Fibroblast of skin of scalp (primary cell): ENCODE measurements at places on chromosomes 3 and 15.

- no peak for DNase-seq
Measured at GRCh38 chr3:170458285-170458684, 39.6 kb downstream of the CLDN11 start.

DNA sequence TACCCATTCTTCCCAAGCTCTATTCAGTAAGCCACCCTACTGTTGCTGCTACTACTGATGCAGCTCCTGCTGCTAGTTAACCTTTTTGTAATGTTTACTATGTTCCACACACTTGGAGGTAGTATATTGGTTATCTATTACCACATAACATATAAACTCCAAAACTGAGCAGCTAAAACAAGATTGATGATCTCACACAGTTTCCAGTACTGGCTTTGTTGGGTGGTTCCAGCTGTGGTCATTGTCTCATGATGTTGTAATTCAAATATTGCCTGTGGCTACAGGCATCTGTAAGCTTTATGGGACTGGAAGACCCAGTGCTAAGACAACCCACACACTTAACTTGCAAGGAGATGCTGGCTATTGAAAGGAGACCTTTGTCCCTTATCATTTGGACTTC is 556.2 kb upstream of the SUCLG2 start:
- DNase-seq = no peak

GRCh38 chr3:9653565-9654248 is 4.4 kb downstream of the MTMR14 start:
- no peak for DNase-seq

- no peak for DNase-seq
Measured at GRCh38 chr15:90300541-90300940, 35.1 kb downstream of the NGRN start.

GRCh38 chr3:188578576-188579363 is 424.8 kb downstream of the LPP start:
- peak; percentile 86 for DNase-seq

- DNase-seq = no peak
Measured at GRCh38 chr3:177424521-177424920, 227.2 kb upstream of the TBL1XR1 start.

GRCh38 chr3:115698851-115699591 is 75.7 kb downstream of the GAP43 start:
- DNase-seq = peak; percentile 67

DNA sequence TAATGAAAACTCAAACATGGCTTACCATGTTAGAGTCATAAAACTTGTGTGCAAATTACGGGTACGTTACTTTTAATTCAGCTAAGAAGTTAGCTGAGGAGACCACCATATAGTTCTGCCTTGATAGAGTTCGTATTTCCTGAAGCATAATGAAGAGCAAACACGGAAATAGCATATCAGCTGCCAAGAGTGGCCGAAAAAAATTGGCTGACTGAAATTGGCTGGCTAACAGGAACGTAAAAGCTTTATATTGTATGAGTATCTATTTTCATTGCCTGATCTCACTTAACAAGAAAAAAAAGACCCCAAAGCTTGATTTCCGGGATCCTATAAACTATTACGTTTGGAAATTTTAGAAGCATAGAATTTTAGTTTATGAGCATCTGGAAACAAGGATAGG is 1222.9 kb downstream of the ZPLD1 start:
- no peak for DNase-seq

- DNase-seq = no peak
Measured at GRCh38 chr3:23078735-23079134, 124.4 kb upstream of the UBE2E2 start.

GRCh38 chr3:181290941-181291340 is 301.4 kb upstream of the DNAJC19 start:
- no peak for DNase-seq

DNA sequence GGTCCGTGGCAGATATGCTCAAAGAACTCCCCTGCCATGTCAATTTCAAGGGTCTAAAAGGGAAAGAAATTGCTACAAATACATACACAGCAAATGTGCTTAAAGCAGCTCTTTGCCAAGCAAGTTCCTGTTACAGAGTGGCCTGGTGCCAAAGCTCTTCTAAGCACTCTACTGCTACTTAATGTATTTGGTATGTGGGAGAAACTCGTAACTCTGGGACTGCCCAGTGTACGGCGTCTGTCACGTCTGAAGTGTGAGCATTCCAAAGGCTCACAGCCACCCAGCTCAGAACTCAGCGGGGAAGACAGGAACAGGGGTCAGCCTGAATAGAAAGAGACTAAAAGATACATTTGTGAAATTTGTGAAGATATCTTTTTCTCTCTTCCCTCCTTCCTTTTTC is 54.6 kb downstream of the RBMS3 start:
- peak; percentile 99 for DNase-seq

- peak; percentile 29 for DNase-seq
Measured at GRCh38 chr15:89019436-89019835, 68.8 kb upstream of the ABHD2 start.

DNA sequence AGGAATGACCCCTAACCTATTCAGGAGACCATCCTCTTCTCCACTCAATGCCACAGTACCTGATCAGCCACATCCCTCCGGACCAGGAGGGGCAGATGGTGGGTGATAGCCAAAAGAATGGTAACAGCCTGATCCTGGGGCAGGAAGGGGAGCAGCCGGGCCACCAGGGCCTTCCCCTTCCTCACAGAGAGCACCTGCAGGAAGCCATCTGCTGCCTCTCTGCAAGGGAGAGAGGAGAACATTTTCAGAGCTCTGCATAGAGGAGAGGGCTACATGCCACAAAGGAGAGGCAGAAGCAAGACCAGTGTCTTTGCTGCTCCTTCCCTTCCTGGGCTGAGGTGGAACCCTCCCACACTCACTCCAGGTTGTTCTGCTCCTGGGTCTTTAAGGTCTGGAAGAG is 5.5 kb upstream of the SPG11 start:
- DNase-seq = no peak

DNA sequence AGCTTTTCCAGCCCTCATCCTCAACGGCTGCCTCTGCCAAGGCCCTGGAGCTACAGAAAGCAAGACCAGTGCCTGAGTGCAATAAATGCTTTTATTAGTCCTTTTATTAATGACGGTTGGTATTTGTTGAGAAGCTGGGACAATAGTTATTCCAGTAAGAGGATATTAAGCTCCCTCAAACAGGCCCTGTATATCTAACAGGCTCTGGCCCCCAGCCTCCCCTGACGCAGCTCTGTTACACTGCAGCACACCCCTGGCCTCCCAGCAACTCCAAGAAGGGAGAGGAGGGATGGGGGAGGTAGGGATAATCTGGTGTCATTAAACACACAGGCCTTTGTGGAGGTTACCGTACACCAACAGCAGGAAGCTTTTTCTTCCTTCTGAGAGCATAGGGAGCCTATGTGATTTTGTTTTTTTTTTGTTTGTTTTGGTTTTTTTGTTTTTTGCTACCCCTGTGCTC is 30.8 kb upstream of the MAGEF1 start:
- no peak for DNase-seq

DNA sequence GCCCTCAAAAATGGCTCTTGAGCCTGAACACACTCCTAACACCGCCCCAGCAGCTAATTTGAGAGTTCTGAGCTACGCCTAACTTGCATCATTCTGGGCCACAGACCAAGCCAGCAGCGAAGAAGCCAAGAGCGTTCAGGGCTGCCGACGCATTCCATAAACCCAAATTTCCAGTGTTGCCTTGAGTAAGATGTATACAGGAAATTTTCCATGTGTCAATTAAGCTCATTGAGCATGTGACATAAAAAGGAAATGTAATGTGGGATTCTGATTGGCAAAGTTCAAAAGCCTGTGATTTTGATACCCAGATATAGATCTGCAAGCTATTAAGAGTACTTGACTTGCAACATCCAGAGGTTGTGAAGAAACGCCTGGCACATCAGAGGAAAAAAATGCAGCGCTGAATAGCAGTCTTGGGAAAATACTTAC is 148.6 kb upstream of the NR2F2 start:
- peak; percentile 93 for DNase-seq

DNA sequence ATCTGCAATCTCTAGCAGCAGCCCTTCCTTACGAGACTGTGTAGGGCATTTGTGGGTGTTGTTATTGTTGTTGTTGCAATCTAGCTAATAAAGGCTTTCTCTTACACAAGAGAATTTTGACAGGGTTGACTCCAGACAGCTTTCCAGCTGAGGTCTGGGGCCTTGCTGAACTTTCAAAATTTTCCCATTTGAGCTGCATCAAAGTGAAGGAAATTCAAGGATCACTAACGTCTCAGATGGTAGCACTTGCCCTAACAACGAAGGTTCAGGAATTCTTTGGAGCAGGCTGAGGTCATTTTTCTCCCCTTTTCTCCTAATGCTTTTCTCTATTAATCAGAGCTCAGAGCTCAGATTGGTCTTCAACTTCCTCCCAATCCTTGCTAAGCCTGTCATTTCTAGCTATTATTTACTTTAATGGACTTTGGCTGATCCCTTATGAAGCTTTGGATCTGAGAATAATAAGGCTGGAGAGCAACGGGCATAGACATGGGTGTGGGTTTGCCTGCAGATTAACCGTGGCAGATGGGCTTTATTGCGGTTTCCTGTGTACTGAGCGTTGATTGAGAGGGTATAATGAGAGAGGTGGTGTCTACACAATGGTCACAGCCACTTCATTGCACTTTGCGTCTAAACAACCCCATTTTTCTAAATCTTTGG is 614.0 kb upstream of the AGTR1 start:
- DNase-seq = no peak

GRCh38 chr15:78035321-78035751 is 42.2 kb downstream of the TBC1D2B start:
- DNase-seq = no peak
